Hair follicle dermal papilla cell (primary cell): ENCODE measurements at places on chromosomes 7 and 10. TPM values are rescaled to one million over a fixed set of nuclear protein-coding genes. Genes with fewer than 3 reads are reported as not detected.

The DLX5 gene
- not detected in 2 replicates for total RNA-seq

The ZNF33B gene
- total RNA-seq = 7.7 and 13.3 TPM in 2 replicates

The OPTN gene
- 104 and 111 TPM in 2 replicates for total RNA-seq

The UNCX gene
- total RNA-seq = 0.12 TPM in 1 of 2 replicates, not detected in the other

The IL2RA gene
- not detected in 2 replicates for total RNA-seq

The VSTM4 gene
- 71.4 and 77.0 TPM in 2 replicates for total RNA-seq

The NPY gene
- total RNA-seq = not detected in 2 replicates

The NPSR1 gene
- total RNA-seq = not detected in 2 replicates

The SLC16A12 gene
- total RNA-seq = not detected in 2 replicates

The BCAP29 gene
- 116 and 142 TPM in 2 replicates for total RNA-seq

The AKR1C4 gene
- total RNA-seq = not detected in 2 replicates

The LRMDA gene
- 1.5 and 2.9 TPM in 2 replicates for total RNA-seq

The PIK3CG gene
- not detected in 2 replicates for total RNA-seq

The ACSL5 gene
- 5.1 and 9.6 TPM in 2 replicates for total RNA-seq

The AP3M1 gene
- total RNA-seq = 45.4 and 48.8 TPM in 2 replicates

The ANKRD30A gene
- not detected in 2 replicates for total RNA-seq

The TMEM236 gene
- total RNA-seq = 0.16 TPM in 1 of 2 replicates, not detected in the other

The HTR5A gene
- not detected in 2 replicates for total RNA-seq

The ITIH5 gene
- total RNA-seq = 0.97 and 1.1 TPM in 2 replicates

The CACNB2 gene
- 0.73 and 0.97 TPM in 2 replicates for total RNA-seq

The ARHGAP12 gene
- total RNA-seq = 74.7 and 90.7 TPM in 2 replicates

The PNLIP gene
- not detected in 2 replicates for total RNA-seq

The C10orf67 gene
- 0.12 and 0.16 TPM in 2 replicates for total RNA-seq

The SPOCK2 gene
- 0.16 and 0.24 TPM in 2 replicates for total RNA-seq

The LIPK gene
- total RNA-seq = not detected in 2 replicates

The GIMAP2 gene
- 5.1 and 10.7 TPM in 2 replicates for total RNA-seq

The ANXA8 gene
- total RNA-seq = 0.97 and 1.1 TPM in 2 replicates

The FANK1 gene
- 1.5 and 2.1 TPM in 2 replicates for total RNA-seq

The SPDYE2B gene
- not detected in 2 replicates for total RNA-seq

The DPYSL4 gene
- total RNA-seq = 4.4 and 6.1 TPM in 2 replicates

The JAZF1 gene
- 18.9 and 21.3 TPM in 2 replicates for total RNA-seq

The BLVRA gene
- total RNA-seq = 17.2 and 27.6 TPM in 2 replicates

The PNPLA8 gene
- total RNA-seq = 30.4 and 30.7 TPM in 2 replicates

The MYO1G gene
- total RNA-seq = 0.12 and 0.16 TPM in 2 replicates

The TAS2R5 gene
- 0.24 and 1.6 TPM in 2 replicates for total RNA-seq

The CALML5 gene
- not detected in 2 replicates for total RNA-seq

The ITPRID1 gene
- total RNA-seq = not detected in 2 replicates

The OSBPL3 gene
- 53.4 and 56.2 TPM in 2 replicates for total RNA-seq

The TMEM72 gene
- not detected in 2 replicates for total RNA-seq

The SORBS1 gene
- 0.49 TPM in 2 replicates for total RNA-seq

The METTL2B gene
- total RNA-seq = 32.6 and 33.8 TPM in 2 replicates

The CALHM2 gene
- total RNA-seq = 51.1 and 61.2 TPM in 2 replicates
